Kidney glomerular epithelial cell (primary cell): ENCODE measurements at places on chromosomes 12 and 14.

DNA sequence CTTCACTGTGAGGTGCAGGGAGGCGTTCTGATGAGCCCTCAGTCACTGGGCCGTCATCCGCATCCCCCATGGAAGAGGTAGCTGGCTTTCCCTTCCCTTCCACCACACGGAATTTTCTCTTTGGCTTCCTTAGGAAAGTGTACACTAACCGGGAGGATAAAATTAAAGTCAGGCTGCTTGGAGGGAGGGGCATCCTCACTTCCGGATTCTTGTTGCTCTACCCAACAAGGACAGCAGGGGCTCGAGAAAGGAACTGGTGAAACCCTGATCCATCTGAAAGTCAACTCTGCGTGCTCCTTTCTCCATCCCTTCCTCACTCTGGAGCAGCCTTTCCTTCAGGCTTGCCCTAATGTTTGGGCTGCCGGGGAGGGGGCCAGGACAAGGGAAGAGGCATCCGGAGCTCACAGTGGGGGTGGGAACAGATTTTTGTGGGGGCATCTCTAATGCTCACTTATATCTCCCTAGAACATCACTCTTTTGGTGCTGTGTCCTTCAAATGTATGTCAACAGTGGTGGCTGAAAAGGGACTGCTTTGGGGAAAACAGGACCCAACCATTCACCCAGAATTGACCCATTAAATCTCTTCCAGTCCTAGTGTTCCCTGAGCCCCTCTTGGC lies 101.4 kb upstream of the FKBP4 start:
- DNase-seq = no peak

GRCh38 chr12:19054035-19054434 lies 75.5 kb upstream of the PLEKHA5 start:
- DNase-seq = no peak

DNA sequence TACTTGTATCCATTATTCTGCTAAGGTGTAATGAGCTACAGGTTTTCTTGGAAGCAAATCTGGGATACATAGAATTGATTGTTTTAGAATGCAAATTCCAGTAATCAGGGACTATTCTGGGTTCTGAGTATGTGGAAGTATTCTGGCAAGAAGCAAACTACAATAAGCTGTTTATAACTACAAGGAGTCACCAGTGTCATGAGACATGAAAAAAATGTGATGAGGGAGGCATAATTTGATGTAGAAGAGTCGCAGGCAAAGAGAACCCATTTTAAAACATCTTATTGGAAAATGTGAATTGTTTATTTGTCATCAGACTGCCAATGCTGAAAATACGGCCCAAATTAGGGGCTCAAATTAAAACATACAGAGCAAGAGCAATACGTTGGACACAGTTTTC lies 321.8 kb upstream of the E2F7 start:
- no peak for DNase-seq

- no peak for DNase-seq
These were observed 271.4 kb downstream of the MED13L start for GRCh38 chr12:116006141-116006540.

DNA sequence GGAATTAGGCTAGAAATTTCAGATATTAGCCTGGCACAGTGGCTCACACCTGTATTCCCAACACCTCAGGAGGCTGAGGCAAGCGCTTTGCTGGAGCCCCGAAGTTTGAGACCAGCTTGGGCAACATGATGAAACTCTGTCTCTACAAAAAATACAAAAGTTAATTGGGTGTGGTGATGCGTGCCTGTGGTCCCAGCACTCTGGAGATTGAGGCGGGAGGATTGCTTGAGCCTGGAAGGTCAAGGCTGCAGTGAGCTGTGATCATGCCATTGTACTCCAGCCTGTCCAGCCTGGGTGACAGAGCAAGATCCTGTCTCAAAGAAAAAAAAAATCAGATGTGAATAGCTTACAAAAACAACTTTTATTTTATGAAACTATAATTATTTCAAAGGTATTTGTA lies 15.1 kb downstream of the FRMD6 start:
- DNase-seq = no peak

DNA sequence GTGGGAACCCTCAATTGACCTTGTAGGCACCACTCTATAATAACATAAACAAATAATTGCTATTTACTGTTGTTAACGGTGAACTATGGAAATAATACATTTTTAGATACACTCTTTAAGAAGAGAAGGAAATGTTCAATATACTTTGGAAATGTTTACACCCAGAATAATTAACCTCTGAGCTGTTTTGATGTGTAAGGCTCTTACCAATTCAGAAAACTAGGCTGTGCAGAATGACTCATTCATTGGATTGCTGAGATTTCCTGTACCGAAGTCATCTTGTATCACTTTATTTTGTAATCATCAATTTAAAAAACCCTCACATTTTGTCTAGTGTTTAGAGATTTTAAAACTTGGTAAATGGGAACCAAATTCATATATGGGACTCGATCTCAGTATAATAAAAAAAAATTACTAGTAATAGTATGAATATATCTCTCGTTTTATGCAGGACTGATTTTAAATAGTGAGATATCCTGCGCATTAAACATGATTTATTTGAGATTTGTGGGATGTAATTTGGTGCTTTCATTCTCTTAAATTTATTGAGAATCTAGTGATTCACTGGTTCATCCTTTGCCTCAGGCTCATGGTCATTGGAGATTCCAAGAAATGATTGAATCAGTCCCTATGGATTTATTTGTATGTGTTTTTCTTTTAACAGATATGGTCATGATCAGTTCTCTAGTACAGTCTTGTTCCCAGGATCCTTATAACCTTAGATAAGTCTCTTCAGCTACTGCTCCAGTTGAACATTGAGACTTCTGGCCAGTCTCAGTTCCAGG lies 3.9 kb downstream of the SAMD4A start:
- DNase-seq = peak; percentile 58

DNA sequence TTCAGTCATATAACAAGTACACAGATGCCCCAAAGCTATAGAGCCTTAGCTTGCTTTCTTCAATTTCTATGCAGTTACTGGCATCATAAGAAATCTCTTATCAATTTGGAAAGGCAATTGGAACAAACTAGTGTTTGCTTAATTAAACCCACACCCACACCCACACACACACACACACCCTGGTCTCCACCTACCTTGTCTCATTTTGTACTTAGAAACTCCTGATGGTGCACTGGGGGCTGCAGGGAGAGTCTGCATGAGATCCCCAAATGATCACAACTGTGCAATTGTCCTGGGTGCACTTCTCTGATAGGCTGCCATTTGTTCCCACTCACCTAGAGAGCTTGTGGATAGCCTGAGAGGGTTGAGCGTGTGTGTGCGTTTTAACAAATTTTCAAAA lies 40.5 kb upstream of the PTCSC3 start:
- DNase-seq = no peak

DNA sequence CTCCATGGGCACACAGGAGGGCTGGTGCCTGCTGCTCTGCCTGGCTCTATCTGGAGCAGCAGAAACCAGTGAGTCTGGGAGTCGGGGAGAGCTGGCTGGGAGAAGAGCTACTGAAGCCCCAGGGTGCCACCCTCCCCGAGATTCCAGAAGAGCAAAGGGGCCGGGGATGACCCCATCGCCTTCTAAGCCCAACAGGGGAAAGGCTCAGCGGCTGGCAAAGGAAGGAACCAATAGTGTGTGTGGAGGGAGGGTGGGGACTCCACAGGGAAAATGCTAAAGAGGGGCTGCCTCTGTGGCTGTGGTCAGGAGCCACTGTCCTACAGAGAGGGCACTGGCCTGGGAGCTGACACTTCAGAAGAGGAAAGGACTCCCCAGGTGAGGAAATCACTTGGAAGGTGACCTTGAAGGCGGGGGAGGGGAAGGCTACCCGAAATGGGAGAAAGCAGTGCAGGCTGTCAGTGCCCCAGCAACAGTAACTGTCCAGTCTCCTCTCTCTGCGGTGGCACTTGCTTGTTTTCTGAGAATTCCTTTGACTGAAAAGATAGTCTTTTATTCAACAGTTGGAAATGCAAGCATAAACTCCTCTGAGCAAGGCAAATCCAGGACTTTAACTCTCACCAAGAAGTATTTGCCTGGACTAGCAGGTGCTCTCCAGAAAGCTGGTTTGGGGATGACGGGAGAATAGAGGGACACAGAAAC lies 552 bp downstream of the TAPBPL start:
- no peak for DNase-seq

GRCh38 chr12:21764950-21765349 lies 9.6 kb downstream of the KCNJ8 start:
- DNase-seq = no peak

DNA sequence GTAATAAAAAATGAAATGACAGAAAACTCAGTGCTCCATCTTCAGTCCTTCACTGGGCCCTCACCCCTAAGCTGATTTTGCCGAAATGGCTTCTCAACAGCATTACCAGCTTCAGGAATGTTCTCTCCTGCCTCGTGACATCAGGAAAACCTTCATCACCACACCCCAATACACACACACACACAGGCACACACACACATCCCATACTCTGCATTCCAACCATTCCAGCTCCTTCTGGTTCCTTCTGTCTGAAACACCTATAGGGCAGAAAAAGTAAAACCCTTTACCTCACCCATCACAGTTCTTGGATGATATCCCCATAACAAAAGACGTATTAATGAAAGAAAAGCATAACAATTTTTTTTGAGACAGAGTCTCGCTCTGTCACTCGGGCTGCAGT lies 75.9 kb downstream of the CCDC60 start:
- DNase-seq = peak; percentile 17

DNA sequence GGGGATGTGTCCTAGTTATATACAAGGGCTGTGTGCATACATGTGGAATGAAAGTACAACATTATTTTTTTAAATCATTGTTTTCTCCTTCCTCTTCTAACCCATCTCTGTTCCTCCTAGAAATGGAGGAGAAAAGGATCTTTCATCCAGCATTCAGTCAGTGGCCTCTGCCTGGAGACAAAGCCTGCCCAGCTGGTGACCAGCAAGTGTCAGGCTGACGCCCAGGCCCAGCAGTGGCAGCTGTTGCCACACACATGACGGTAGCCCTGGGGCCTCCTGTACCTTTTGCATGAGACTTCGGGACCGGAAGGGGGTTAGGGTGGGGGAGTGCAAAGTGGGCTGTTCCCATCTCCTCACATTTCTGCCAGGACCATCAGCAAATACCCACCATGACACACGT lies 46.2 kb downstream of the ERH start:
- DNase-seq = no peak
